ENCODE measurements at places on chromosomes 11 and 22.

- no peak for DNase-seq
Measured at GRCh38 chr11:44904261-44905020, 46.2 kb downstream of the TP53I11 start.

- peak; percentile 60 for DNase-seq
Measured at GRCh38 chr11:6576471-6577373, 26.7 kb downstream of the RRP8 start.

- no peak for DNase-seq
Measured at GRCh38 chr11:94924612-94925011, 48.7 kb downstream of the CWC15 start.

DNA sequence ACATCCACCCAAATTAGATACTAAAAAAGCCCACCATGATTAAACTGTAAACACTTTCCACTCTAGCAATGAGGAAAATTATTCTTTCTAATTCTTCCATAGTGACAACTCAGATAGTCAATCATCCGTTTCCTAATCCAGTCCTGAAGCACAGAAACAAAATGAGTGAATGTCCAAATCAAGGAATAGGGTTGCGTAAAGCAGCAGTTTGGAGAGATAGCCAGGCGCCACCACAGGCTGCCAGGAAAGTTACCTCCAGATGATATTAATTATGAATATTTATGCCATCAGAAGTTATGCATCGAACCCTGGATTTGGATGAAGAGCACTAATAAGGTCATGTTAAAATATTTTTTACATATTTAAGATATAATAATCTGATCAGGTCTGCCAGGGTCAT, 63.2 kb downstream of the ETS1 start:
- DNase-seq, result no peak

DNA sequence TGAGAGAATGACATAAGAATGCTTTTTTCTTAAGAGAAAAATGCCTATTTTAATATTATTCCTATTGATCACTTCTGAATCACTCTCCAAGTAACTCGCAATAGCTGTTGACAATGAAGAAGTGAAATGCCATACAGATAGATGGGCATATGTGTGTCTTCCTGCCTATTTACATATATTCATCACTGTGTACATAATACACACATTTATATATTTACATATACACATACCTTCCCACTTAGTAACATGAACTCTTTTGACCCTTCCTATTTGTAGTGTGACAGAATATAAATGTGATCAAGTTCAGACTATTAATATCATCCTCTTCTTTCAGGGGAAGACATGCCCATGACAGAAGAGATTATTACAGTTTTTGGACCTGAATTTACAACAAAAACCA, 756.7 kb downstream of the DLG2 start:
- DNase-seq, result no peak

- DNase-seq, result no peak
Measured at GRCh38 chr22:46220921-46221320, 29.2 kb downstream of the CDPF1 start.

GRCh38 chr11:94023856-94024255, 2.7 kb downstream of the HEPHL1 start:
- no peak for DNase-seq

DNA sequence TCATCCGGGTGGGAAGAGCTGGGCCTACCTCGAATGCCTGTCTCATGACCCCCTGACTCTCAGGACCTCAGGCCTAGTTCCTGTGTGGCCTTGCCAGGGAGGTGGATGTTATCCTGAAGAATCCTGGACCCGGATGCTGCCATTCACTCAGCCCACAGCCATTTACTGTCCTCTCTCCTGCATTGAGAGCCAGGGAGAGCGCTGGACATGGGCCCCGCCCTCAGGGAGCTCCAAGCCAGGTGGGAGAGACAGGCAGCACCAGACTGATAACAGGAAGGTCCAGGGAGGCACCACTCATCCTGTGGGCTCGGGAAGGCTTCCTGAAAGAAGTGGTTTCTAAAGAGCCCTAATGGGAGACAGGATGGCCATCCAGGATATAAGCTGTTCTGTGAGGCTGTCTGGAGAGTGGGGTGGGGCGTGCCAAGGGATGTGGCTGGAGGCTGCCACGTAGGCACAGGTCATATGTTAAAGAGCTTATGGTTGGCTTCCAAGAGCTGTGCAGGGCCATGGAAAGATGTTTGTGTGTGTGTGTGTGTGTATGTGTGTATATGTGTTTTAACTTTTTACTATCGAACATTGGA, 8.6 kb downstream of the SERPINH1 start:
- no peak for DNase-seq

- DNase-seq, result no peak
Measured at GRCh38 chr11:76256448-76256847, 50.1 kb upstream of the WNT11 start.

- DNase-seq, result peak; percentile 16
Measured at GRCh38 chr11:14054116-14055107, 91.9 kb downstream of the SPON1 start.

GRCh38 chr11:83706566-83706965, 420.4 kb upstream of the CCDC90B start:
- DNase-seq, result no peak

- no peak for DNase-seq
Measured at GRCh38 chr11:12329169-12329568, 48.2 kb upstream of the PARVA start.

GRCh38 chr11:86790867-86791849, 9.2 kb upstream of the PRSS23 start:
- DNase-seq, result no peak

Data from heart right ventricle (tissue), 16 donors.